ENCODE measurements at places on chromosomes 4 and X.

GRCh38 chr4:7786517-7786916 lies 153.1 kb downstream of the AFAP1 start:
- DNase-seq, result no peak

DNA sequence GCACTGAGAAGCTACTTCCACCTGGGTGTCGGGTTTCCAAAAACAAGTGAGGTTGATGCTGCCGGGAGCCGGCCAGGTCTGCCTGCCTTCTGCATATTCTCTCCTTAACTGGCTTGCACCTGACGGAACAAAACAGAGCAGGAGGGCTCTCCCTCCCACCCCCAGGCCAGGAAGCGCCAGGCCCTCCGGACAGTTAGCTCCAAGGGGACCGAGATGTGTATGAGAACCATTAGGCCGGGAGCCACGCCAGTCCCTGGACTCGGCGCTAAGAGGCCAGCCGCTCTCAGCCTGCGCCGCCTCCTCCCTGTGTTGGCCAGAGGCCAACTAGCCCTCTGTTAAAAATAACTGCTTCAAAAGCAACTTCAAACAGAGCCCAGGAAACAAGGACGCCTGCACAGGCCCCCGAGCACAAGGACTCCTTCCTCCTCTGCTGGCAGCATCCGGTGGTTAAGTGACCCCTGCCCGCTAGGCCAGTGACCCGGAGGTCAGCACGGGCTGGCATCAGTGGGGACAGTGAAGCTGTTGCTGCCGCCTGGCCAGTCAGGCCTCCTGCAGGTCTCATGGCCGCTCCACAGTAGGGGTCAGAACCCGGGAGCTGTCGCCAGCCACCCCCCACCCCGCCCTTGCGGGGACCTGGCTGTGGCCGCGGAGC lies 107.9 kb downstream of the ABLIM2 start:
- peak; percentile 70 for DNase-seq

DNA sequence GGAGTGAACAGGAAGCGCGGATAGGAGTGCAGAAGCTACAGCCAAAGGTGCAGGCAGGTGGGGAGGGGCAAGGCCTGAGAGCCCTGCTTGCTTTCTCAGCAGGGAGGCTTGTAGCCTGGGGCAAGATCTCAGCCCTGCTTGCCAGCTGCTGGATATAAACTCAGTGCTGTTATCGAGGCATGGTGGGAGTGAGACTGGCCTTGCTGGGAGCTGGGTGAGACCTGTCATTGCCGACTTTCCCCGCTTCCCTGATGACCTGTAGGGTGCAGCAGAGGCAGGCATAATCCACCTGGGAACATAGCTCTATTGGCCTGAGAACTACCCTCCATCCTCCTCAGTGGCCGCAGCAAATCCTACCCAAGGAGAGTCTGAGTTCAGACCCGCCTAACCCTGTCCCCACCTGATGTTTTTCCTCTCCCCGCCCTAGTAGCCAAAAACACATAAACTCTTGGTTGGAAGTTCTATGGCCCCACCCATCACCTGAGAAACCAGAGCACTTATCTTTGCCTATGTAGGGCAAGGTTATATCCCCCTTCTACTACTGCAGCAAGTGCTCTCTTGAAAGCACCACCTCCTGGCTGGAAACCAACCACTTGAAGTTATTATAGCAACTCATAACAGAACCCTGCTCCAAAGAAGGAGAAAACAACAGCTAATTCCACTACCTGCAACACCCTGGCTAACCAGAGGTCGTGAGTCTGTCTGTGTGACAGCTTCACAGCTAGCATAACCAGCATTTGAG lies 80.7 kb downstream of the FHIP1A start:
- no peak for DNase-seq

DNA sequence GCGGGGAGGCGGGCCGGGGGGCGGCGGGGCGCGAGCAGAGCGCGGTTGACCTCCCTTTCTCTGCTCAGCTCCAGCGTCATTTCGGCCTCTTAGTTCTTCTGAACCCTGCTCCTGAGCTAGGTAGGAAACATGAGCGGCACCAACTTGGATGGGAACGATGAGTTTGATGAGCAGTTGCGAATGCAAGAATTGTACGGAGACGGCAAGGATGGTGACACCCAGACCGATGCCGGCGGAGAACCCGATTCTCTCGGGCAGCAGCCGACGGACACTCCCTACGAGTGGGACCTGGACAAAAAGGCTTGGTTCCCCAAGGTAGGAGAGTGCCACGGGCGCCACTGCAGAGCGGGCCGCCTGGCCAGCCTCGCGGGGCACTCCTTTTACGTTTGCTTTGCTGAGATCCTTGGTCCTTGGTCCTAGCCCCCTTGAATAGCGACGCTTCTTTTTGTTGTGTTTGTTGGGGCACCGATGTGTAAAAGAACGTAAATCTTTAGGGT lies at the start of gene HTATSF1:
Gene HTATSF1, plus strand, starts transcription at position 37 of the 497 bp plus-strand sequence. Its CDS starts 93 bp downstream, at position 130.
- no peak for DNase-seq

GRCh38 chr4:184823014-184823413 lies 2.8 kb downstream of the ACSL1 start:
- no peak for DNase-seq

- DNase-seq, result no peak
Observed at GRCh38 chrX:85004255-85004654, 578 bp downstream of the APOOL start.

GRCh38 chr4:168524006-168524405 lies 27.2 kb downstream of the PALLD start:
- DNase-seq, result no peak

DNA sequence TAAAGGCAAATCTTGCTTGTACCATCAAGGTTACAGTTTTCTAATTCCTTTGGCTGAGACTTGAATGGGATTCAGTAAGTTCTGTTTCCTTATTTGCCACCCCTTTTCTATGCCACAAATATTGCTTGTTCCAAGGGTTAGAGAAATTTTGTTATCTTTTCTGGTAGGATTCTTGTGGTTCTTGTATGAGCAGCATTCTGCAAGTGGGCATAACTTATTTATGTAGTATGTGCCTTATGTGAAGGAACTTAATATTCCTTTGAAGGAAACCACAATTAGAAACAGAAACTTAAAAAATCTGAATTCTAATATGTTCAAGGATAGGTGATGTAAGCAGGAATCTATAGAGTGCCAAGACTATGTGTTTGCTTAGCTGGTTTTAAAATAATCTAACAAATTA lies 53.1 kb upstream of the TSPAN5 start:
- DNase-seq, result no peak

GRCh38 chrX:121308276-121308805 lies 260.9 kb downstream of the GLUD2 start:
- peak; percentile 2 for DNase-seq

GRCh38 chr4:152340818-152341217 lies 195.1 kb downstream of the FBXW7 start:
- DNase-seq, result no peak

- no peak for DNase-seq
Observed at GRCh38 chrX:18962329-18962728, 21.6 kb downstream of the PHKA2 start.

DNA sequence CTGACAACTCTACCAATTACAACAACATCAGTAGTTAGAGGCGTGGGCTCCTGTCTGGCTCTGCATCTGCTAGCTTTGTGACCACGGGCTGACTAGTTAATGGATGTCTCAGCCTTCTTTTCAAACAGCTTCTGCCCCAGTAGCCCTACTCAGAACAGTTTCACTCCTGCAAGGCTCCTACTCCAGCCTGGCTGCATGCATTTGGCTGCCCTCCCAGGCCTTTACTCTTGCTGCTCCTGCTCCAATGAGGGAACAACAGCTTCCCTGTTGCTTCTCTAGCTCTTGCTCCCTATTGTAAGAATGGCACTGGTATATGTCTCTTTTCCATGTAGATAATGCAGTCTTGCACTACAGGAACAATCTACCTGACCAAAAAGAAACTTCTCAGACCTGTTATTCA lies 93.3 kb downstream of the TTC29 start:
- DNase-seq, result no peak

GRCh38 chrX:69027181-69028005 lies 137.9 kb downstream of the PJA1 start:
- DNase-seq, result no peak

DNA sequence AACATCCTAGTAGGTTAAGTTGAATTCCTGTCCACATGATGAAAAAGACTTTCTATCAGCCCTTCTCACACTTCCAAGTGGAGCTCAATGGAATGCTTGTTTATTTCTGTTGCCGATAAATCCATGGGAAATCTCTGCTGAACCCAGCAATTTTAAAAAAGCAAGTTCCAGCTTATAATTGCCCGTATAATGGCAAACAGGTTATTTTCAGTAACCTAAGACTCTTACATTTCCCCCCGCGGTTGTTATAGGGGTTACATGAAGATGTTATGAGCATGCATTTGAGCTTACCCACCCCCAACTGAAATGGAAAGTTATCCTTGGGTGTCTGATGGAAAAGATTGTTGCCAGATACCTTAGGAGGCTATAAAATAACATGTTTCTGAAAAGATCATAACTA lies 136.2 kb downstream of the PALLD start:
- no peak for DNase-seq

GRCh38 chrX:18272222-18272621 lies 51.5 kb upstream of the BEND2 start:
- DNase-seq, result no peak

DNA sequence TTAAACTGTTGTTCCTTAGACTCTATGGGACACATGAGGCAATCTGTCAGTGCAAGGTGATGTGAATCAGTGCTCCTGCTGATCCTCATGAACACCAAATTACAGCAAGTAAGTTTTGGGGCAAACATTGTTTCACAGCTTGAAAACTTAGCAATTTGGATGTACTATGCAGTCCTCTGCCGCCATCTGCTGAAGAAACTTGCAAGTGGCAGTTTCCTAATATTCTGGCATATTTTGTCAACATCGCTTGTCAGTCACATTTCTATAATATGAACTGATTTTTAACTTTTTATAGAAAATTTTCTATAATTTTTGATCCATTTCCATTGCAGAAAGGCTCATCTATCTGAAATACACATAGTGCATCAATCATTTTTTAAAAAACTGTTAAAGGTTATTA lies 56.3 kb downstream of the ZAR1 start:
- no peak for DNase-seq
